ENCODE measurements at places on chromosomes 2 and 18.

GRCh38 chr2:102660070-102660469 is 40.7 kb downstream of the SLC9A2 start:
- no peak for DNase-seq

- no peak for DNase-seq
Measured at GRCh38 chr2:111099402-111099801, 21.3 kb upstream of the BCL2L11 start.

GRCh38 chr2:169693360-169693759 is 845 bp downstream of the CFAP210 start:
- DNase-seq: peak; percentile 24

DNA sequence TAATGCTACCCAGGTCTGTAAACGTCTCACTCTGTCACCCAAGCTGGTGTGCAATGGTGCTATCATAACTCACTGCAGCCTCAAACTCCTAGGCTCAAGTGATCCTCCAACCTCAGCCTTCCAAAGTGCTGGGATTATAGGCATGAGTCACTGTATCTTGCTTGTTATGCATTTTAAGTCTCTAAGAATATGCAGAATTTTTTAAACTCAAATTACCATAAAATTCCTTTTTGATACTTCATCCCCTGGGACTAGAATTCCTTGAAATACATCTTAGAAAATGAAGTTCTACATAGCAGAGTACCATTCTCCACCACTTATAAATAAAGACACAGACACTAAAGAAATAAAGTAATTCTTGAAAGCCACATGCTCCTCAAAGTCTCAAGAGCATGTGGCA is 30.2 kb upstream of the LRATD1 start:
- DNase-seq: no peak

Measured in GF-D8 (cell line).